ENCODE measurements at places on chromosomes 4 and X. TPM values are rescaled to one million over a fixed set of nuclear protein-coding genes. Genes with fewer than 3 reads are reported as not detected.

FREM3 gene
- not detected for total RNA-seq

GLRB gene
- total RNA-seq, result 11.1 TPM

HPF1 gene
- 53.2 TPM for total RNA-seq

SRPX2 gene
- total RNA-seq, result 11.0 TPM

TRIM60 gene
- total RNA-seq, result not detected

ELK1 gene
- total RNA-seq, result 39.0 TPM

WDR1 gene
- total RNA-seq, result 180 TPM

AIMP1 gene
- 35.4 TPM for total RNA-seq

CFAP299 gene
- total RNA-seq, result not detected

PHKA1 gene
- 1.6 TPM for total RNA-seq

TSPAN7 gene
- total RNA-seq, result 0.12 TPM

SPP1 gene
- 3.1 TPM for total RNA-seq

PKD2 gene
- 25.1 TPM for total RNA-seq

AREG gene
- 2.4 TPM for total RNA-seq

OPRPN gene
- not detected for total RNA-seq

ATOH1 gene
- total RNA-seq, result not detected

SORCS2 gene
- total RNA-seq, result 2.9 TPM

H2AZ1 gene
- 1,240 TPM for total RNA-seq

PAK3 gene
- total RNA-seq, result 0.88 TPM

CORIN gene
- total RNA-seq, result not detected

CCDC160 gene
- not detected for total RNA-seq

PNMA3 gene
- total RNA-seq, result not detected

LANCL3 gene
- 0.72 TPM for total RNA-seq

TXK gene
- total RNA-seq, result 2.3 TPM

NIPAL1 gene
- total RNA-seq, result 1.5 TPM

FAT4 gene
- 0.20 TPM for total RNA-seq

MAGEA9 gene
- not detected for total RNA-seq

FAM114A1 gene
- 150 TPM for total RNA-seq

COL25A1 gene
- total RNA-seq, result not detected
